ENCODE measurements at places on chromosomes 4 and X.
A peak's percentile ranks its signal among the peaks of the same experiment; 100 is the strongest.

DNA sequence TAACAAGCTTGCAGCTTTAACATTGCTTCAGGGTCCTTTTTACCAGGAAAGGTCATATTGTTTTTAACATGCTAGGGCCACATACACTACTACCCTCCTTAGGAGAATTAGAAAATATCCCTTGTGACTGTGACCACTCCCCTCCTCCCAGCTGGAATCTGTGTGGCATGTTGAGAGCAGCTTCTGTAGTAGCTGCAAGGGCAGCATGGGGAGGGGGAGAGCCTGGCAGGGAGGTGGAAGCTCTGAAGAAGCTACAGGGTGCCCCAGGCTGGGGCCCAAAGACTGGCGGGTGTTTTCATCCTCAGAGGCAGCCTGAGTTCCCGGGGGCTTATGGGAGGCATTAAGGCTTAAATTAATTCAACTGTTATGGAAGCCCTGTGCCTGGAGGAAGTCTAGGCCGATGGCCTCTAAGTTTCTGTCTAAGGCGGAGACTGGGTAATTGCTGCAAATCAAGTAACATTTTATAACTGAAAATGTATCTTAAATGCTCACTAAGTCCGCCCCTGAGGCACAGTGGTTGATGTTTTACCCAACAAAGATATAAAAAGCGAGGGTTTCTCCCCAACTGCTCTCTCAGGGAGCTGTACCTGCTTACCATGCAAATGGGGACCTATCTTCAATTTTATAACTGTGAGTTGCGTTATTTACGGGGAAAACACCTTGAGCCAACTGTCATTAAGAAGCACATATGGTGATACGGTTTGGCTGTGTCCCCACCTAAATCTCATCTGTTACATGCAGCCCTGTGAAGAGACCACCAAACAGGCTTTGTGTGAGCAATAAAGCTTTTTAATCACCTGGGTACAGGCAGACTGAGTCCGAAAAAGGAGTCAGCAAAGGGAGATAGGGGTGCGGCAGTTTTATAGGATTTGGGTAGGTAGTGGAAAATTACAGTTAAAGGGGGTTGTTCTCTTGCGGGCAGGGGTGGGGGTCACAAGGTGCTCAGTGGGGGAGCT lies 37.4 kb upstream of the STS start:
- DNase-seq, result no peak

GRCh38 chrX:10176121-10177003 lies 19.6 kb downstream of the CLCN4 start:
- DNase-seq, result peak; percentile 20

GRCh38 chr4:153623491-153623890 lies 60.6 kb upstream of the TLR2 start:
- no peak for DNase-seq

DNA sequence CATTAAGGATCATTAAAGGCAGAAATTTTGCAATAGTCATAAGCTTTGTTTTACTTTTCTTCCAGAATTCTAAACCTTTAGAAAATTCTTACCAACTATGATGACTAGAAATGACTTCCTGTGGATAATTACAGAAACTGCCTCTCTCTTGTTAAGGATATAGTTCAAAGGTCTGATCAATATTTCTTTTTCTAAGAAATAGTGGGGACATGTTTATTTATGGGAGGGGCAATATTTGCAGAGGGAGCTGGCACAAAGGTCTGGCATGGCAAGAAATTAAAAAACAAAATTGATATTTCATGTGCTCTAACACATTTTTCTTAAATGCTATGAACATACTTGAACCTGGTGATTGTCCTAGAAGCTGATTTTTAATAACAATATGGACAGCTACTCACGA lies 448.9 kb downstream of the KCTD8 start:
- DNase-seq, result no peak

GRCh38 chrX:127459790-127460189 lies 592.4 kb downstream of the ACTRT1 start:
- DNase-seq, result no peak

DNA sequence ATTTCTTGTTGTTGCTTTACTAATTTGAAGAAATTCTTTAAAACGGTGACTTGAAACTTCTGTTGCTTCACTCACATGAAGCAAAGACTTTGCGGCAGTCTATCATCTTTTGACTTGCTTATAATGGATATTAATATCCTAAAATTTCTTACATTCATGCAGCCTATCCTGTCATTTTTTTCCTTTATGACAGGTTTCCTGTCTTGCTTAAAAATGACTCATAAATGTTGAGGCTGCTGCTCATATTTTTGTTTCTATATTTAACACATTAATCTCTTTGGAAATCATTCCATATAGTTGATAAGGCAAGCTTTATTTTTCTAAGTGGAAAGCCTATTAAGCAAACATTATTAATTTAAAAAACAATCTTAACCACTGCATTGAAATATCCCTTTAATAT lies 176.6 kb upstream of the GALNTL6 start:
- DNase-seq, result no peak

DNA sequence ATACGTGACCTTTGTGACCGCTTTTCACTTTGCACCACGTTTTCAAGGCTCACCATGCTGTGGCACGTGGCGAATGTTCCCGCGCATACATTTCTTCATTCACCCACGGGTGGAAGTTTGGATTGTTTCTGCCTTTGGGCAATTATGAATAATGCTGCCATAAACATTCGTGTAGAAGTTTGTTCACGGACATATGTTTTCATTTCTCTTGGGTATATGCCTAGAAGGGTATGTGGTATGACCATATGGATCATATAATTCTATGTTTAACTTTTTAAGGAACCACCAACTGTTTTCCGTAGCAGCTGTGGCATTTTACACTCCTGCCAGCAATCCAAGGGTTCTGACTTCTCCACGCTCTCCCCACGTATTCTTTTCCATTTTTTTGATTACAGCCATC lies 60.9 kb upstream of the MXD4 start:
- DNase-seq, result no peak

GRCh38 chrX:107601759-107602158 lies 26.6 kb upstream of the PRPS1 start:
- no peak for DNase-seq

- DNase-seq, result no peak
Measured at GRCh38 chr4:137067735-137068134, 464.6 kb downstream of the PCDH18 start.

- DNase-seq, result no peak
Measured at GRCh38 chrX:6557690-6558089, 22.8 kb upstream of the VCX3A start.

GRCh38 chr4:5416637-5417036 lies 291.7 kb downstream of the EVC2 start:
- DNase-seq, result no peak

- no peak for DNase-seq
Measured at GRCh38 chrX:41716222-41716621, 7.8 kb upstream of the GPR82 start.

GRCh38 chr4:22596409-22596808 lies 80.5 kb upstream of the ADGRA3 start:
- DNase-seq, result no peak

DNA sequence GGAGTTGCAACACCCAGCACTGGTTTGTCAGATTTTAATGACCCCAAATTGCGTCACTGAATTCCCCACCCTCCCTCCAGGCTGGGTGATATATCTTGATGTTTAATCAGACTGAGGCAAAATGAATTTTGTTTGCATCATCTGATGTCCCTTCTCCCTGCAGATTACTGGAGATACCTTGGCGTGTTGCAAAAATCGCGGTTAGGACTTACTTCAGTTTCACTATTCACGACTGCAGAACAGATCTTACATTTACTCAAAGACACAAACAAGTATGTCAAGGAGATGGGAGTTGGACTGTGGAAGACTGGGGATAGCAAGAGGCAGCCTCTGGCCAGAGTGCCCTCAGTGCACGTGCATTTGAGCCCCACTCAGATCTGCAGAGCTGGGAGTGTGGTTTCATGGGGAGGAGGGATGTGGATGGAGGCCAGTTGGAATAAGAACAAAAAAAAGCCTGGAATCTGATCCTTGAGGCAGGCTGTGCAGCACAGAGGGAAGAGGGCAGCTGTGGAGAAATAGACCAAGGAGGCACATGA lies 92.2 kb upstream of the MTM1 start:
- no peak for DNase-seq

GRCh38 chr4:118329849-118330248 lies 23.0 kb downstream of the PRSS12 start:
- no peak for DNase-seq

GRCh38 chrX:10508891-10509290 lies 111.5 kb downstream of the MID1 start:
- no peak for DNase-seq

GRCh38 chr4:129546531-129546930 lies 450.6 kb downstream of the C4orf33 start:
- DNase-seq, result no peak

DNA sequence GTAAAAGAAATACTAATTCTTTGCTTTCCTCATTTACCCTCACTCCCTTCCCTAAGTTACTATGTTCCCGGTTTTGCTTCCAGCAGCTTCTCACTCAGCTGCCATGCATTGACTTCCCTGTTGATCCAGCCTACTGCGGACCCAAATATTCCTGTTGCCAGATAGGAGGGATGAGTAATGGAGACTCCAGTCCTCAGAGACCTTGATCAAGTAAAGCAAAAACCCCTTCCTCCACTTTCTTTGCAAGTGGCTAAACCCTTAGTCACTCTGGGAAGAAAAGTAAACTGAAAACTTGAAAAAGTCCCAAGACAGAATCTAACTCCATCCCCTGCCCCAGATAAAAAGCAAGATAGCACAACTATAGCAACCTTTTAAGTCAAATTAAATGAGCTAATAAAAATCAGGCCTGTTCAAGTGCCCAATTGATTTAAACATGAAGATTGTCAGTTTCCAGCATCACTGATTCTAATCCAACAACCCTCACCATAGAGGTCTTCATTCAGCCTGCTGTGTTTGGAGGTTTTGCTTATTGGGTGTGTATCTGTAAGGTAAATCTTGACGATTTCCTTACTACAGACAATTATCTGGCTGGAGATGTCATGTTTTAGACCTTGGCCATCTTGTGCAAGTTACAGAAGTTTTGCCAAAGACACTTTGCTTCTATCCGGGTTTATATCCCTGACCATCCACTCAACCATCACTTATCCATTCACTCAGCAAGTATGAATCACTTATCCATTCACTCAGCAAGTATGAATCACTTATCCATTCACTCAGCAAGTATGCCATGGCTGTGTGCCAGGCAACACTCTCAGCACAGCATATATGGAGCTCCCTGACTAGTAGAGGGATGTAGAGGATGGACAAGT lies 17.6 kb downstream of the FGFBP1 start:
- peak; percentile 91 for DNase-seq

DNA sequence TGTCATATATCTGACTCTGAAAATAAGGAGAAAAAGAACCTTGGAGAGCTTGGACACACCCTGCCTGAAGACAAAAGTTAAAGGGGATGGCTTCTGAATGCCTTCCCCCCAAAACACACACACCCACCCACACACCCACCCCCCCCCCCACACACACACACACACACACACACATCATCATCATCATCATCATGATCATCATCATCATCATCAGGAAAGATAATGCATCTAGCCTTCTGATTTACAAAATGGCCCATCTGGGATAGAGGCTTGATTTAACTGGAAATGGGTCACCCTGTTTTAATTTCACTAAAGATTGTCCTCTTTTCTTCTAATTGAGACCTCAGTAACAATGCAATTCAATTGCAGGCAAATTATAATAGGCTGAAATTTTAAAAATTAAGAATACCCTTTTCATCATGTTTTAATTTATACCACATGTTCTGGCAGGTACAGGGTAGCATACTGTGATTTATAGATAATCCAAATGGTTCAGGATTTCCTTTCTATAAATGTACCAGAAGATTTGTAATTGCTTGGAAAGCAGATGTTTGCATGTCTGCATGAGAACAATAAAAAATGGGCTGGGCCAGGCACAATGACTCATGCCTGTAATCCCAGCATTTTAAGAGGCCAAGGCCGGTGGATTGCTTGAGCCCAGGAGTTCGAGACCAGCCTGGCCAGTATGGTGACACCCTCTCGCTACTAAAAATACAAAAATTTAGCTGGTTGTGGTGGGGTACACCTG lies 56.5 kb downstream of the TRIM2 start:
- no peak for DNase-seq

DNA sequence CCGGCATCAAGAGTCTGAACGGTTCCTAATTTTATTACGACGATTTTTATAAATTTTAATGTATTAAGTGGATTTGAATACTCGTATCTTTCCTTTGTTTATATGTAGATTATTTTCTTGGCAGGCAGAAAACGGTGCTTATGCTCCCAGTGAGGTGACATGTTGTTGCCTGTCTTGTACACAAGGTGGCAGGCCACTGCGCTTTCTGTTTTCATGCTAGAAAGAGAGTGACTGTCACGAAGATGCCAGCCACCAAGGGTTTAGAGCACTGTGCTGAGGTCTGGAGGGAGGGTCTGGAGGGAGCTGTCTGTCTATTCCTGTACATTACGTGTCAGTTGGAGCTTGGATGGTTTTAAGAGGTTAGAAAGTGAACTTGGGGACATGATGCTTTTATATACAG lies 87.7 kb downstream of the SHROOM2 start:
- no peak for DNase-seq

GRCh38 chr4:14419516-14419915 lies 582.8 kb upstream of the CPEB2 start:
- no peak for DNase-seq

DNA sequence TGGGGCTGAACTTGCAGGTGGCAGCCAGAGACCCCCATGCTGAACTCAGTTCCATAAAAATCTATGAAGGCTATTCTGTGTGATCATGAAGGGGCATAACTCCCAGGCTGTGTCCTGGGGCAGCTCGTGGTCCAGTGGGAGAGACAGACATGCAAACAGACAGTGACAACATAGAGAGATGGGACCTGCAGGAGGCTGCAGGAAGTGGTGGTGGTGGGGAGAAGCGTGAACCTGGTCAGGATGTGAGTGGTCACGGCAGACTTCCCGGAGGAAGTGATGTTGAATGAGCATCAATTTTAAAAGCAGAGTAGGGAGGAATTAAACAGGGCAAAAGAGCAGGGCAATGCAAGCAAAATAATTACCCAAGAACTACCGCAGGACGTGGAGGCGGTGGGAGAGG lies 23.2 kb upstream of the SORCS2 start:
- no peak for DNase-seq

GRCh38 chrX:109626637-109627036 lies 1.7 kb upstream of the KCNE5 start:
- no peak for DNase-seq

- DNase-seq, result no peak
Measured at GRCh38 chrX:10749113-10749512, 128.7 kb upstream of the MID1 start.

DNA sequence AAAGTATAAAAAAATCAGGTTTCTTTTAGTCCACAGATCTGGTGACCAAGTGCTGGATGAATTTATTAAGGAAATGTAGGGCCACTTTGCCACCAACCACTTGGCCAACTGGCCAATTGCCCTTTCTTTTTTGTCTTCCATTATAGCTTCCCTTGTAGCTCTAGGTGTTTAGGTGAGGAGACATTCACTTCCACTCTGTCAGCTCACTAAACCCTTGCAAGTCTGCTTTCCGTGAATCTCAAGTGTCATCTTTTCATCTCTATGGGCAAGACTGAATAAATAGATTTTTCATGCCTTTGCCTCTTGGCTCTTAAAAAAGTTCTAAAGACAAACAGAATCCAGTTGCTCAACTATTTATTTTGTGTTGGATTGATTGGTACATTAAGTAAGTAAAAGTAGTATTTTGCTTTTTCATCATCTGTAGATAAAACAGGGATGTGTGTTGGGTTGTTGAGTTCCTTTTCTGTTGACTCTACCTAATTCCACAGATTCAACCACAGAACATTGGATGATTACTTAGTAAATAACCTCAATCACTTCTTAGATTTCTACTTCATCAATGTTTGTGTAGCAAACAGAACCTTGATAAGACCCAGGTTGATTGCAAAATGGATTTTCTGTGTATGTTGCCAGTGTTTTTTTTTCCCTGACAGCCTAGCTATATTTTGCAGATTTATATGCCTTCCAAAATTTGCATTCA lies 68.1 kb upstream of the GRXCR1 start:
- no peak for DNase-seq

- peak; percentile 1 for DNase-seq
Measured at GRCh38 chrX:11629593-11630211, 36.0 kb downstream of the ARHGAP6 start.

Data from epithelial cell of prostate (primary cell).